Activated naive CD4-positive, alpha-beta T cell (primary cell): ENCODE measurements at places on chromosomes 7 and 10.

- DNase-seq, result no peak
These were observed 88.7 kb downstream of the PHYHIPL start for GRCh38 chr10:59265141-59265540.

DNA sequence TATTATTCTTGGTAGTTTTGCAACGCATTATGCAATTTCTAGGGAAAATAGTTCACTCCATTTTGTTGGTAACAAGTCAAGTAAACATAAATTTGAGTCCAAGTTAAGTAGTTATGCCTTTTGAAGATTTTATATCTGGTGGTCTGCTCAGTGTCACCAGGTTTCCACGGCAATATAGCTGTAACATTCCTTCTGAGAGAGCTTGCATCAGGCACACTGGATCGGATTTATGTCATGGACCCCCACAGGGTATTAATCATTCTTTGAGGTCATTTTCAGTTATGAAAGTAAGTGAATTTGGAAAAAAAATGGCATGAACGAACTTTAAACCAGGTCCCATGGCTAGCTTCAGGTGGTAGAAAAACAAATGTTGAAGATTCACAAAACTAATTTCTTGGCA is 136.3 kb downstream of the POLR1F start:
- no peak for DNase-seq

DNA sequence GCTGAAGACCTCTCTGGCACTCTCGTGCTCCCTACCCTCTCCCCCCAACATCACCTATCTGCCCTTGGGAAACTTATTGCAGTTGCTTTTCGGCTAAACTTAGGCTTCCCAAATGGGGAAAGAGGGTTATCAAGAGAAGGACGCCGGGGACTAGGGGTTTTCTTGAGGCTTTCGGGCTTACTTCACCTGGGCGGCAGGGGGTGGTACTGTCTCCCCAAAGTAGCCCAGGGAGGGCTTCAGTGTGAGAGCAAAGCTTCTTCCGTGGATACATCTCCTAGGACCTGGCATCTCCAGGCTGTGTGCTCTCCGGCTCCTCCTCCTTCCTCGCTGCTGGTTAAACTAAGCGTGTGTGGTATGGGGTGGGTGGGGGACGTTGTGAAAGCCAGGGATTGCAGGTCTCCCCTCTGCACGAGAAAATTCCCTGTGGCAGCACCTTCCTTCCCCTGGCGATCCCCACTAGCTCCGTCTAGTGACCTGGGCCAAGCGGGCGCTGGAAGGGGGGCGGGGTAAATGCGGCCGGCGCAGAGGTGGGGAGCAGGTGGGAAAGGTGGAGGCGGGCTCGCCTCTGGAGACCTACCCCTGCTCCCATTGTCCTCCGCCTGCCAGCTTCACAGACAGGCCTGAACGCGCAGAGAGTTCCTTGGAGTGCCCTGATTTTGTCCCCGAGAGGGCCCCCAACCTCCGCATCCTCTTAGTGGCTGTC is 1.1 kb downstream of the PLXDC2 start:
- DNase-seq, result no peak

- no peak for DNase-seq
These were observed 81.7 kb upstream of the NFE2L3 start for GRCh38 chr7:26070290-26070689.

DNA sequence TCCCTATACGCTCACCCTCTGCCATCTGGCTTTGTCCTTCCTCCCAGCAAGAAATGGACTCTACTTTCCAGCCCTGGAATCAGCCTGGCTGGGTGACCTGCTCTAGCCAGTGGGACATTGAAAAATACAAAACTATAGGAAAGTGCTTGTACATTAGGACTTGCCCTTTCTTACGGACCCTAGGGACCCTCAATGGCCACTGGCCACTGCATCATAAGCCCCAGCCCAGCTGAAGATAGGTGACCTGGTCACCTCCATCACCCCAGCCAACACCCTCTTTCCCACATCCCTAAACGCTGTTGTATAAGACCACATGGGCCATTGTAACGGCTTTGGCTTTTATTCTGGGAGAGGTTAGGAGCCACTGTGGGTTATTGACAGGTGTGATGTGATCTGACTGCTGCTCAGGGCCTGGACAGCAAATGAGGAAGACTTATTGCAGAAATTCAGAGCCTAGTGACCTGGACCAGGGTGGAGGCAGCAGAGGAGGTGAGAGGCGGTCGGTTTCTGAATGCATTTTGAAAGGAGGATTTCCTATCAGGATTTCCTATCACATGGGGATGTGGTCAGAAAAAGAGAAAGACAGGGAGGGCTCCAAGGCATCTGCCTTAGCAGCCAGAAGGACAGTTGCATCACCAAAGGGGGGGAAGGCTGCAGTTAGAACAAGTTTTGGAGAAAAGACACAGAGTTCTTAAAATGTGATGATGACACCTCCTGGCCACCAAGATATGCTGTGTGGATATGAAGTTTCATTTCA is 2.2 kb upstream of the LMBR1 start:
- no peak for DNase-seq

DNA sequence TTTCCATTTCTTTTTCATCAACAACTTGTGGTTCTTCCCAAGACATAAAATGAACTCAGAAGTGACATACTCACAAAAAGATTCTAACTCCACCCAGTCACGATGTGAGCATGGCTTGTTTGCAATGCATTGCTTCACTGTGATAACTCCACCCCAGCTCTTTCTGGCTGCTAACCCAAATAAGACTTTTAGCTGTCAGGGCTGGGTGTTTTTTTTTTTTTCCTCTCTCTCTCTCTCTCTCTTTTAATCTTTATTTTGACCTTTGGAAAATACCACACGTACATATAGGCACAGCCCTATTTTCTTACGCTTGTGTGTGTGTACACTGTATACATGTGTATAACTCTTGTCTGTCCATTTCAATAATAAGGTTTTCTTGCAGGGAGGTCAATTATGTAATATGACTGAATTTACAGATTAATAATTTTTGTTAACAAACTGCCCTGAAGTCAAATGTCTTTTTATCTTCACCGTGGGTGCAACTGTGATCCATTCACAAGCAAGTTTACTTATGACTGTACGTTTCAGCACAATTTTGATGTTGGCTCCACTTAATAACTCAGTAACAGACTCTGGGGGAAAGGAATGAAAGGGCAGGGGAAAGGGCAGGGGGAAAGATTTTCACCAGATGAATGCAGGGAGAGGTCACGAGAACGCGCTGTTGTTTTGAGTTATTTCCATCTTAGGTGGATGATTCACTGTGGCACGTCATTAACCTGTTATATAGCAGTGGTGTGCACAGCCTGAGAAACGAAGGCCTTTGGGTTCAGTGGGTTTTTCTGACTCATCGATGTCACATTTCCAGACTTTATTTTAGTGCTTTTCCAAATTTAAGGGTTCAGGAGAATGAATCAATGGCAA is 49.1 kb downstream of the APBB1IP start:
- no peak for DNase-seq

DNA sequence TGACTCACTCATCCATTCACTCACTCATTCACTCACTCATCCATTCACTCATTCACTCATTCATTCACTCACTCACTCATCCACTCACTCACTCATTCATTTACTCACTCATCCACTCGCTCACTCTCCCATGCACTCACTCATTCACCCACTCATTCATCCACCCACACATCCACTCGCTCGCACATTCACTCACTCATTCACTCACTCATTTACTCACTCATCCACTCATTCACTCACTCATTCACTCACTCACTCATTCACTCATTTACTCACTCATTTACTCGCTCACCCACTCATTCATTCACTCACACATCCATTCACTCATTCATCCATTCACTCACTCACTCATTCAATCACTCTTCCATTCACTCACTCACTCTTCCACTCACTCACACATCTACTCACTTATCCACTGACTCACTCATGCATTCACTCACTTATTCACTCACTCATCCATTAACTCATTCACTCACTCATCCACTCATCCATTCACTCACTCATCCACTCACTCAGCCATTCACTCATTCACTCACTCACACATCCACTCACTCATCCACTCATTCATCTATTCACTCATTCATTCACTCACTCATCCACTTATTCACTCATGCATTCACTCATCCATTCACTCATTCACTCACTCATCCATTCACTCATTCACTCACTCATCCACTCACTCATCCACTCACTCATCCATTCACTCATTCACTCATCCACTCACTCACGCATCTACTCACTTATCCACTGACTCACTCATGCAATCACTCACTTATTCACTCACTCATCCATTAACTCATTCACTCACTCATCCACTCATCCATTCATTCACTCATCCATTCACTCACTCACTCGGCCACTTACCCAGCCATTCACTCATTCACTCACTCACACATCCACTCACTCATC is 74.0 kb downstream of the CARD11 start:
- DNase-seq, result no peak

DNA sequence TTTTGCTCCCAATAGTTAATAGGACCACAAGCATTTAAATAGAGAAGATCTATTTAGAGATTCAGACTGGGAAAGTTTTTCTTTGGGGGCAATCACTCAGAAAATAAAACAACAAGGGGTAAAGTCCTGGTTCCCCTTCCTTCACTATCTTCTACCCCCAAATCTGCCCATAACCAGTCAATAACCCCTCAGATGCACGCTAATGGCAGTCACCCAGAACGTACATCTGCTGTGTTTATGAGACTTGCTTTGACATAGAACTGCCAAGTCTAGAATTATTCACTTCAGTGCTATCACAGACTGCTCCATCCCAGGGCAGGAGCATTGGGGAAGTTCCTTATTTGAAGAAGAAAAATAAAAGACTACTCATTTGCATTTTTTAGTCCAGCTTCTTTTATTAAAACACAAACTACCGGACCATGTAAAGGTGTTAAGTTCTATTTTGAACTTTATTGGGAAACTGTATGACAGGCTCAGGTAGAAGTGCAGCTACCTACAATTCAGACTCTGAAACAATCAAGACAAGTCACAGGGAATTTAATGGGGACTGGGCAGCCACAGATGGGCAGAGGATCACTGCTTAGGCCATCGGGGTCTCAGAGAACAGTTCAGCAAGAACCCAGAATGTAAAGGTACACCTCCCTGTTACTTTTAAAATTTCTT is 38.4 kb downstream of the ANK3 start:
- no peak for DNase-seq

DNA sequence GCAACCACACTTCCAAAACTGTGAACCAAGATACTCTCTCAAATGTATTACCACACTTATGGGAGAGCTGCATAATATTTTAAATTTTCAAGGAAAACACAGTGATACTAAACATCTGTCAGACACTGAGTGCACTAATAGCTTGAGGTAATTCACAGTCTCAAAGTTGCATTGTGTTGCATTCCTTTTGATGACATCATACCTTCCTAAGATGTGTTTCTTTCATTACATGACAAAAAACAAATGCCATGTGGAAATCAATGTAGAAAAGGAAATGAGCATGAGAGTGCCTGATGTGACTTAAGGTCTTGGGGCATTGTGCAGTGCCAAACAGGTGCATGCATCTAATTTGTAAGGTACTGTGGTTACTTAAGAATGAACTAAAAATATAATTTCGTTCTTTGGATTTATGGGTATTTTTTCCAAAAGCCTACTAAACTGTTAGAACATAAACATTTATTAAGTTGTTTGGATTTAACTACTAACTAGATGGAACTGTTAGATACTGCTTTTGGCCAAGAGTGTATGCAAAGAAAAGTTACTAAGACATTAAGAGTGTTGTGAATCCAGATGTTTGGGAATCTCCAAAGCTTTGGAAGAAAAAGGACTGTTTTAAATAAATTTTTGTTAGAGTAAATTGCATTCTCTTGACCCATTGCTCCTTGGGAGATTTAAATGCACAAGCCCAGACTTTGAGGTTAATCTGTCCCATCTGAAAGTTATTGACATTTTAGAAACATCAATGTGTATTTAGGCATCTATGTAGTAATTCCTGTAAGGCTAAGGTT is 496.2 kb upstream of the SEMA3D start:
- DNase-seq, result no peak

GRCh38 chr7:12685550-12685949 is 1.9 kb upstream of the ARL4A start:
- peak; percentile 9 for DNase-seq

- DNase-seq, result no peak
These were observed 160.9 kb downstream of the LRRC4 start for GRCh38 chr7:127870231-127870907.

DNA sequence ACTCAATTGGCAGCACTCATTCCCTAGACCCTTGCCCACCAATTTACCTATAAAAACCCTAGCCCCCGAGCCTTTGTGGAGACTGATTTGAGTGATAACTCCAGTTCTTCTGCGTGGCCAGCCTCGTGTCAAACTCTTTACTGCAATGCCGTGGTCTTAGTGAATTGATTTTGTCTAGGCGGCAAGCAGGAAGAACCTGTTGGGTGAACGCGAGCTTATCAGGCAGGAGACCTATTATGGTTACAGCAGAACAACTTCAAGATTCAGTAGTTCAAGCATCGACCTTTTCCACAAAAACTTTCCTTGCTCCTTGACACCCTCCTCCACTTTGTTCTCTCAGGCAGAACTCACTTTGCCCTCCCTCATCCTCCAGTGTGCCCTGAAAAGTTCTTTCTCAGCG is 12.2 kb downstream of the SSMEM1 start:
- no peak for DNase-seq

DNA sequence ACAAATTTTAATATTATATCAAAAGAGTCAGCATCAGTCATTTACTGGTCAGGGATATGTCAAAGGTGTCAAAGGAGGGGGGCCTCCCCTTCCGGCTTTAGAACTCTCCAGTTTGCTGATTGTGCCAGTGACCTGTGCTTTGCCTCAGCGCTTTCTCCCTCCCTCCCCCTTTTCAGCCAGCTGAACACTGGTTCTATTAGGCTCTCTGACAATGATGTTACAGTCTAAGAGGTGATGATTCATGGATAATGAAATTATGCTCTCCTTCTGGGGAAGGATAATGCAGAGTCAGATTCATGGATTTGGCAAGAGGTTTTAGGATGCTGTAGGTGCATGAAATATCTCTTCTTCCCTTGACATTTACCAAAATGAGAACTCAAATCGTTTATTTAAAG is 6.1 kb downstream of the LRRTM3 start:
- DNase-seq, result no peak

DNA sequence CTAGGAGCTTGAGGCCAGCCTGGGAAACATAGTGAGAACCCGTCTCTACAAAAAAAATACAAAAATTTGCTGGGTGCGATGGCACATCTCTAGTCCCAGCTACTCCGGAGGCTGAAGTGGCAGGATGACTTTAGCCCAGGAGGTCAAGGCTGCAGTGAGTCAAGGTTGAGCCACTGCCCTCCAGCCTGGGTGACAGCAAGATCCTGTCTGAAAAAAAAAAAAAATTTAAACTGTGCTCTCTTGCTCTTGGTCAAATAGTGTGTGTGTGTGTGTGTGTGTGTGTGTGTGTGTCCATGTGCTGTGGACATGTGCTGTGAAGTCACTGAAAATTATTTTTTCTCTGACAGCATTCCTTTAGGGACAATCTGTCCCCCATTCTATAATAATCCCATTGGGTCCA is 62.1 kb upstream of the TCF7L2 start:
- DNase-seq, result no peak

GRCh38 chr7:142878315-142878714 is 7.2 kb downstream of the TRPV6 start:
- no peak for DNase-seq

DNA sequence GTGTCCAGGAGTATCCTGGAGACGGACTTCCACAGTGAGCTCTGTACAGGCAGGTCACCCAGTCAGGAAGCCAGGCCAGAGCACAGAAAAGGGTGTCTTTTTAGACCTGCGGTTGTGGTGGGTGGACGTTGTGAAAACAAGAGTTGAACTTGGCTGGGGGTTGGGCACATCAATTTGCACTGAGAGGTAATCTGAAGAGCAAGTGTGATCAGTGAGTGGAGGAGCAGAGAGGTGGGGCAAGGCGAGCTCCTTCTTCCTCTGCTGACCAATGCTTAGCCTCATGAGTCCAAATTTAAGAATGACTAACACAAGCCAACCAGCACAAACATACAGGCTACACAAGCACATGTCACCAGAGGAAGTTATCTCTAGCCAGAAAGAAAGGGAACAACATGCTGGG is 310.8 kb downstream of the TCERG1L start:
- DNase-seq, result no peak
